ENCODE measurements at places on chromosomes 3 and 15.

DNA sequence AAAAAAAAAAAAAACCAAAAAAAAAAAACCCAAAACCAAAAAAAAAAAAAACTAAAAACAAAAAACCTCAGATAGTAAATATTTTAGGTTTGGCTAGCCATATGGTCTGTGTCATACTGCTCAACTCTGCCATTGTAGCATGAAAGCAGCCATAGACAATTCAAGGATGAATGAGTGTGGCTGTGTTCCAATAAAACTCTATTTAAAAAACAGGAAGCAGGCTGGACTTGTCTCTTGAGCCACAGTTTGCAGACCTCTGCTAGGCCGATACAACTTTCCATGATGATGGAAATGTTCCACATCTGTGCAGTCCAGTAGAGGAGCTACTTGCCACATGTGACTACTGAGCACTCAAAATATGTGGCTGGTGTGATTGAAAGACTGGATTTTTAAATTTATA lies 11.1 kb downstream of the EFCAB12 start:
- DNase-seq: no peak

- no peak for DNase-seq
Observed at GRCh38 chr3:125069968-125070745, 14.4 kb upstream of the HEG1 start.

GRCh38 chr3:43105596-43106292 lies at the start of gene POMGNT2:
Gene POMGNT2, minus strand, starts transcription at chr3:43106079. Its CDS starts 24,648 bp downstream, at chr3:43081431.
- peak; percentile 59 for DNase-seq

DNA sequence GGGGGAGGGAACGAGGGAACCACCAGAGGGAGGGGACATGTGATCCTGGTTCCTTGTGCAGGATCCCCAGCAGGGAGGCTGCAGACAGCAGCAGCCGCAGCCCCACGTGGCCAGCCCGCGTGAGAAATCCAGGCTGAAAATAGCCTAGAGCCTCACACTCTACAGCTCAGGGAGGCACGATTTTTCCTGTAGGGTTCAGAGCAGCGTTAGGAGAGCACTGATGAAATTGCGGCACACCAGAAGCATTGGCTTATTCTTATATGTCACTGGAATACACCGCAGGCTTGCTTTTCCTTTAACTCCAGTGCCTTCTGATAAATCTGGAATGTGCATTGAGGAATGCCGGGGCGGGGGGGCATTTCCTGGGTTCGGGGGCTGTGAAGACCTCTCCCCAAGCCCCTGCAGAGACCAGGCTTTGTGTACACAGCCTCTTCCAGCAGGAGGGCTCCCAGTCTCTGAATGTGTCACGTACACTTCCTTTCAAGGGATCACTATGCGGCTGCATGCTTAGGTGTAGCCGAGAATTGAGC lies 193.0 kb downstream of the ATP10A start:
- DNase-seq: no peak

GRCh38 chr15:55775316-55775715 lies 32.4 kb upstream of the PRTG start:
- DNase-seq: no peak

DNA sequence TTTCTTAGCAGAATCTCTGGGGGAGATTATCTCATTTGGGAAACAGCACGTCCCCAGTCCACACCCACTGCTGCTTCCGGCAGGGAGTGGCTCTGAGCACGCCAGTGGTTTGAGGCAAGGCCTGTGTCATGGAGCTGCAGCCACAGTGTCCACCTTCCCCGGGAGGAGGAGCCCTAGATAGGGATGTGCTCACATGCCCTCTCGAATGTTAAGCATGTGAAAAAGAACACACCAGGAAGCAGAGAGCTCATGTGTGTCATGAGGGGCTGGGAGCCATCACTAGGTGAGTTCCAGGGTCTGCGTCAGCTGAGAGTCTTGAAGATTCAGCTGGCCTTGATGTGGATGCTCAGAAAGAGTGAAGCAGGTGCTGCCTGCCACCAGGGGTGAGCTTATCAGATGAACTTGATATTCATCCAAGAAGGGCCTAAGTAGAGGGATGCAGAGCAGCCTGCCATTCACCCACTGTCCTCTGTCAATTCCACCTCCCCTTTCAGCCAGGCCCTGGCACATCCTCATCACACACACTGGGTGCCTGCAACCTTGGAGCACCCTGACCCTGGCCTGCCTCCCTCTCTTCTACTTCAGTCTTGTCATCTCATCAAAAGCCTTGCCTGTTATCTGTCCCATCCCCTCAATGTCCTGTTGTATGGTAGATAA lies 16.3 kb downstream of the ITGA11 start:
- no peak for DNase-seq

GRCh38 chr15:71329041-71329440 lies 213.8 kb downstream of the THSD4 start:
- no peak for DNase-seq

- DNase-seq: peak; percentile 99
Observed at GRCh38 chr3:183537295-183537730, 18.2 kb downstream of the KLHL6 start.

GRCh38 chr15:74817370-74817737 lies 4.7 kb downstream of the LMAN1L start:
- DNase-seq: no peak

- DNase-seq: no peak
Observed at GRCh38 chr3:151792411-151792810, 21.5 kb upstream of the AADAC start.

All from CD14-positive monocyte (primary cell).